Mesothelial cell of epicardium (in vitro differentiated cells): ENCODE measurements at places on chromosomes 11 and 22. TPM values are rescaled to one million over a fixed set of nuclear protein-coding genes. Genes with fewer than 3 reads are reported as not detected.

Gene MRPL40
- 17.9 to 21.9 TPM (median 19.1 TPM) in 3 replicates for total RNA-seq

DNA sequence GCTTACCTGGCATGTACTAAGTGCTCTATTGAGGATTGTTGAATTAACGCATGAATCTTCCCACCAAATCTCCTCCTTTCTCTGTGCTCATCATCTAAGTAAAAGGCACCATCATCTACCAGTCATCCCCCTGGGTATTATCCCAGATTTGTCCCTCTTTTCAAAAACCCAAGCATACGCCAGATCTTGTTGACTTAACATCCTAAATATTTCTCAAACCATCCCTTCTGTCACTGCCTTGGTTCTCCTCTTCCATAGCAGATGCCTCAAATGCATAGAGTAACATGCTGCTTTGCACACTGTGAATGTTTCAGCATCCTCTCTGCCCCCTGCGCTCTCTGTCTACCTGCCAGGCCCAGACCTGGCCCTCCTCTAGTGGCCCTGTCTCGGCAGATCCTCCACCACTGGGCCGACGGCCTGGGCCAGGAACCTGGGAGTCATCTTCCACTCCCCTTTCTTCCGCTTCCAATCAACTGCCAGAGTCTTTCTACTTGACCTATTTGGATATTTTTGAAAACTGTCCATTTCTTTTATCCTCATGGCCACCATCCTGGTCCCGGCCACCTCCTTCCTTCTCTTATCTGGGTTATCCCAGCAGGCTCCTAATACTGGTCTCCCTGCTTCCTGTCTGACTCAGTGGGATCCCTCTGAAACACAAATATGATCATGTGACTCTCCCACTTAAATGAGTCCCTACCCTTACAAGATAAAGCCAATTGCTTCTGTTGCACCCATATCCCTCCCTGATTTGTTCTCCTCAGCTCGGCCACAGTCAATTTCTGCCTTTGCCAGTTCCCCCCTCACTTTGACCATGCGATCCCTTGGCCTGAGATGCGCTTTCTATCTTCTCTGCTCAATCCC is 3.4 kb upstream of the TAB1 start:
- no peak for DNase-seq

Gene DNAJB7
- not detected in 3 replicates for total RNA-seq

Gene PDE3B
- 10.1 to 12.3 TPM (median 10.7 TPM) in 3 replicates for total RNA-seq

Gene OR8H1
- total RNA-seq, result not detected in 3 replicates

- no peak for DNase-seq
Observed at GRCh38 chr22:40220316-40221054, 42.8 kb downstream of the TNRC6B start.

Gene PTPN5
- total RNA-seq, result 2.5 to 3.3 TPM (median 2.7 TPM) in 3 replicates

DNA sequence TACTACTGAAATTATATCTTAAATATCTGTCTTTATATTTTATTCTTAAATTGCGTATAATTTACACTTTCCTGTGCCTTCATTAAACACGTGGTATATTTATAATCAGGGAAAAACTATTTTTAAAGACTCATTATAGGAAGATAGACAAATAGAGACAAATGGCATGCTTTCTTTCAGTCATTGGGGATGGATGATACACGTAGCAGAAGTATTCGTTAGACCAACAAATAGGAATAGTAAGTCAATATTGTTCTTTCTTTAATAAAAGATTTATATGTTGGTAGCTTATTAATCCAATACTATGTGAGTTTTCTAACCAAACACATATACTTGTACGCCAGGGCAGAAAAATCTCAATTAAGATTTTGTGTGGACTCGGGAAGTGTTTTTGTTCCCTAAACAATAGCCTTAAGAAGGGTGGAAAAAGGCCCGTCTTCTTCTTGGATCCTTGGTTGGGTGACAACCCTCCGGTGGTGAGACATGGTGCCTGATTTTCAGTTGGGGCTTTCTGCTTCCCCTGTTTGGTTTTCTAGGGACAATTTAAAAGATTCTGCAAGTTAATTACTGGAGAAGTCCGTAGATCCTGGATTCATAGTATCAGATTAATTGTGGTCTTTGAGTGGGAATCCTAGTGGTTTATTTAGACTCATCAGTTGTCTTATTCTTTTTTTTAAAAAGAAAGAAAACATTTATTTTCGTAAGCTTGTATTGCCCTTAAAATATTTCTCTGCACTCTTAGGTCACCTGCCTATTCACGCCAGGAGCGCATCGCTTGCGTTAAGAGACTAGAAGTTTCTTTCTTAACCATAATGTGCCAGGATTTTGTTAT is 83.5 kb upstream of the WNT7B start:
- no peak for DNase-seq

GRCh38 chr11:12455938-12456337 is 78.6 kb downstream of the PARVA start:
- no peak for DNase-seq

GRCh38 chr11:69825037-69825834 is 6.0 kb upstream of the FGF3 start:
- DNase-seq, result no peak

GRCh38 chr11:104164028-104164520 is at the start of gene PDGFD:
TSS of gene PDGFD (minus strand) at chr11:104164147.
- DNase-seq, result peak; percentile 76

DNA sequence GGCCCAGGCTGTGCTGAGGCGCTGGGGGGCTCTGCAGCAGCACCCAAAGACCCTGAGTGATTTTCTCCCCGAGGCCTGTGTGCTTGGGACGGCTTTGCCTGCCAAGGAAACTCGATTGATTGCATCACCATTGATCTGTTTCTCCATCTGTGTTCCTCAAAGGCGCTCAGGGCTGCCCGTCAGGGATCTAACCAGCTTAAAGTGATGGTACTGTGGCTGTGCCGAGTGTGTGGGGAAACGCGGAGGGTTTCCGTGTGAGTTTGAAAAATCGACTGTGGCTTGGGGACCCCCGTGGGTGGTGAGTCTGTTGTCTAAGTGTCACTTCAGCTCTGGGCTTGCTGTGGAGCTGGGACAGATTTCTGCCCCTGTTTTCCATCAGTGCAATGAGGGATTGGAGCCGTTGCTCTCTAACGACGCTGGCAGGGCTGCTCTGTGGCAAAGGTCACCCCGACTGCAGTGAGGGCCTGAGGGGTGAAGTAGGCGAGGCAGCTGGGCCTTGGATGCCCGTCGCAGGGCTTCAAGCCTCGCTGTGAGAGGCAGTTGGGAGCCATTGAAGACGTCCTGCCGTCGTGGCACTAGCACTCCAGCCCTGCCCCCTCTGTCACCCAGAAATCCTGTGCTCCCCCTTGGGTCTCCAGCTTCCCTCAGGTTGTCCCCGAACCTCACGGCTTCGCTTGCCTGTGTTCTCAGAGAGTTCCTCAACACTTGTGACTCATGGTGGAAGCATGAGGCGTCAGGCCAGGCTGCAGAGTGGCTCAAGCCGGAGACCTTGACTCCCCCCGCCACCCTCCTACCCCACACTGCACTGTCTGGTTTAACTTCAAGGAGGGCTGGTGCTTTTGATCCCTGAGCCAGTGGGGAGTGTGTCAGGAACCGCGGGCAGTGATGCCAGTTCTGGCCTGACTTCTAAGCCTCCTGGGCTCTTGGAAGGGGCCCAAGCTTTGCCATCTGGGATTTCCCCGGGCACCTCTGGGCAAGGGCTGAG is 21.8 kb downstream of the CACNA1I start:
- no peak for DNase-seq

DNA sequence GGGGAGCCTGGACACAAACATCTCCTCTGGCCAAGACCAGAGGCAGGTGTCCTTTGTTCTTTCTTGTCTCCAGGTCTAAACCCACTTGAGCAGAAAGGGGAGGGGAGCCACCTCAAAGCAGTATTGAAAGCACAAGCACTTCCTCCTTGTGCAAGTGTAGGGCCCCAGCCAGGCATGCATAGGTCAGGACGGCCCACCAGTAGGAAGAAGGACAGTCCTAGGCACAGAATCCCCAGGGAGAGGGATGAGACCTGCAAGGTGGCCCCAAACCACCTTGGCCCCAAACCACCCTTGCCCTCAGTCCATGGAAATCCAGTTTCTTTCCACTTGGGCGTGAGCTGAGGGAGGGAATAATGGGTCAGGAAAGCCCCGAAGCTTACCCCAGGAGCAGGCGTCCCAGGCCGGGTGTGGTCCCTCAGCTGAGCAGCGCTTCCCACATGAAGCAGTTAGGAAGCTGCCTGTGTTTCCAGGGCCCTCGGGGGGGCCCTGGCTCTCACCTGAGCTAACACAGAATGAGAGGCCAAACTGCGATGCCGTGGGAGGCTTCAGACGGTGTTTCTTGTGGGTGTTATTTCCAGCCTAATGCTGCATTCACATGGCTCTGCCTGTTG is 20.4 kb upstream of the IGSF9B start:
- DNase-seq, result no peak

GRCh38 chr22:32206774-32207758 is 2.2 kb upstream of the RFPL2 start:
- DNase-seq, result no peak

GRCh38 chr11:128628686-128629085 is 41.3 kb upstream of the ETS1 start:
- DNase-seq, result no peak

DNA sequence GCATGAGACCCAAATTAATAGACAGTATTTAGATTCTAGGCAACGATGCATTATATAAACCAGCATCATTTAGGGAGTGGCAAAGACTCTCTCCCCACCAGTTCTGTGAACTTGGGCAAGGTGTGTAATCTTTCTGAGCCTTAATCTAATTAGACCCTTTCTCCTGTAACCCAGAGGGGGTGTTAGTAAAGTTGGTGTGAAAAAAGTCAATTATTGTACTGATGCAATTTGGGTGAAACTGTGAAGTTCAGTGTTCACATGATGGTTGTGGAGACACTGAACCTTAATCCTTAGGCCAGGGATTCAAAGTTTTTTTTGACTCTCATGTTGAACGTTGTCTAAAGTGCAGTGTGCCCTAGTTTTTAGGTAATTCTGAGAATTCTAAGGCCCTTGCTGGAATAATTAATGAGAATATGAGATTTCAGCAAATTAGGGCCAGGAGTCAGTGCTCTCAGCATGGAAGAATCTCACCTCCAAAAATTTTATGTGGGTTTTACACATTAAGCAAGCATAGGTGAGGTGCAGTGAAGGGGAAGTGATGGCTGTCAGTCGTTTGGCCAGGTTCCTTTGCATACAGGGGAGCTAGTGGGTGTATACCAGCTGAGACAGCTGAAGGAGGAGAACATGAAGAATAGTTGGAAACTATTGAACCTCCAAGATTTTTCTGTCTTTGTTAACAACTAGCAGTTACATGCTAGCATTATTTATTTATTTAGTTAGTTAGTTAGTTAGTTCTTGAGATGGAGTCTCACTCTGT is 94.2 kb downstream of the PTPRJ start:
- no peak for DNase-seq

Gene INS
- total RNA-seq, result not detected in 3 replicates

DNA sequence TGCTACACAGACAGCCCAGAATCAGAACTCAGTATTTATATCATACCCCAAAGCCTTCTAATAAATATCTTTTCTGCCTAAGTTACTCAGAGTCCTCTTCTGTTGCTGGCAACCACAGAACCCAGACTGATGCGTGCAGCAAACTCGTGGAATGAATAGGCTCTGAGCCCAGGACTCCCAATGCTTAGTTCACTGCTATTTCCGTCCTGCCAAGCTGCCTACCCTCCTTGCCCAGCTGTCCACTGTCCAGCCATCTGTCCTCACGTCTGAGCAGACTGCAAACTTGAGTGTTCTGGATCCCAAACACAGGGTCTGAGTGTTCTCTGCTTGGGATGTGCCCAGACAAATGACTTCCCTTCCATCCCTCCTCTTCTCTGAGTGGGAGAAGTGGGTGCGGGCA is 19.4 kb downstream of the PTPN5 start:
- DNase-seq, result no peak

GRCh38 chr11:15434529-15434928 is 319.8 kb downstream of the INSC start:
- no peak for DNase-seq

Gene SPI1
- total RNA-seq, result 0.36 to 0.51 TPM in 2 of 3 replicates, not detected in the other

GRCh38 chr11:72321381-72321996 is 77.5 kb upstream of the PHOX2A start:
- DNase-seq, result no peak

GRCh38 chr11:45726493-45727054 is 61.2 kb upstream of the CHST1 start:
- DNase-seq, result no peak

Gene FAM83F
- total RNA-seq, result 6.5 to 8.0 TPM (median 7.2 TPM) in 3 replicates

Gene KRTAP5-8
- 0.18 to 0.73 TPM (median 0.25 TPM) in 3 replicates for total RNA-seq

GRCh38 chr11:125101596-125101995 is 9.8 kb downstream of the TMEM218 start:
- no peak for DNase-seq

DNA sequence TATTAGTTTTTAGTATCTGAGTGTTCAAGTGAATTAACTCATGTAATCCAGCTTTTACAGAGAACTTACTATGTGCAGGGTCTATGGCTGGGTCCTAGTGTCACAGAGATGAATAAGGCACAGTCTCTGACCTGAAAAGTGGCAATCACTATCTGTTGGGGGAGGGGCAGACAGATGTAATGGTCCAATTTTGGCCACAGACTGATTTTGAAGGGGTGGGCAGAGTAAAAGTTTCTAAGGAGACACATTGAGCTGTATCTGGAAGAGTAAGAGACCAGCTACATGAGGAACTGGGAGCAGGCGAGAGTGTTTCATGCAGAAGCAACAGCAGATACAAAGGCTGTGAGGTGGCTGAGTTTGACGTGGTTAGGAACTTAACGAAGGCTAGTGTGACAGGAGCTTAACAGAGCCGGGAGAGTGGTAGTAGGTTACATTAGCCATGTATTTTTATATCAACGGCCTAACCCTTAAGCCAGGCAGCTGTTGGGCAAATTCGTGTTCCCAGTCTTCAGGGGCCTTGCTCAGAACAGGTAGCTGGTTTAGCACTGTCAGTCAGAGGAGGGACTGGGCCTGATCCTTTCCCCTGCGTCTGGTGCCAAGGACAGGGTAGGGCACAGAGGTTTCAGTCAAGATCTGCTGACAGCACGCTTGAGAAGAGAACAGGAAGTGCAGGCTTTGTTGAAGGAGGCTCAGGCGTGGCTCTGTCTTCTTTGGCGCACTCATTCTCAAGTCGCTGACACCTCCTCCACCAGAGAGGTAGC is 1.4 kb upstream of the STIM1 start:
- no peak for DNase-seq

- no peak for DNase-seq
Observed at GRCh38 chr11:129163714-129164164, 28.4 kb downstream of the ARHGAP32 start.

DNA sequence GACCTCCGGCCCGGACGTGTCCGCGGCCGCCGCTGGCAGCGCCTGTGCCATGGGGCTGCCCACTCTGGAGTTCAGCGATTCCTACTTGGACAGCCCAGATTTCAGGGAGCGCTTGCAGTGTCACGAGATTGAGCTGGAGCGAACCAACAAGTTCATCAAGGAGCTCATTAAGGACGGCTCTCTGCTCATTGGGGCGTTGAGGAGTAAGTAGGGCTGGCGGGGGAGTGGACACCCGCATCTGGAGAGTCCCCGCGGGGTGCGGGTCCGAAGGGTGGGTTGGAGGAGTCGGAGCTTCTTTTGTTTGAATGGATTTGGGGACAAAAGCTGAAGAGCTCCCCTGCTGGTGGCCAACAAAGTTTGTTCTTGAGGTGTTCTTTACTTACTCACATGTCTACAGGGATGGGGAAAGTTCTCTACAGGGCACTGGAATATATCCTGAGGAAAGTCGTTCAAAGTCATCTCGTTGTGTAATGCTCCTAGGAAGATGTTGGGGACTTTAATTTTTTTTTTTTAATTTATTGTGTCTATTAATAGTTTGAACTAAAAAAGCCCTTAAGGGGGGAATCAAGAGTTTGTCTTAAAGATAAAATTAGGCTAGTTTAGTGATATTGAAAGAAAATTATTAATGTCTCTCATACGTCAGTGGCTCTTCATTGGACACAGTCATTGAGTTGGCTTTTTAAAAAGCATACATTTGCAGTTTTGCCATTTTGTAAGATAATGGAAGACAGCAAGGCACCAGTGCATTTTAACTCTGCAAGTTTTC is 725 bp downstream of the ARHGAP42 start:
- DNase-seq, result peak; percentile 64

- no peak for DNase-seq
Observed at GRCh38 chr11:133660202-133660568, 127.9 kb upstream of the OPCML start.
